ENCODE measurements at places on chromosomes 4 and X.

GRCh38 chr4:36786519-36786918 is 458.0 kb upstream of the NWD2 start:
- DNase-seq, result no peak

DNA sequence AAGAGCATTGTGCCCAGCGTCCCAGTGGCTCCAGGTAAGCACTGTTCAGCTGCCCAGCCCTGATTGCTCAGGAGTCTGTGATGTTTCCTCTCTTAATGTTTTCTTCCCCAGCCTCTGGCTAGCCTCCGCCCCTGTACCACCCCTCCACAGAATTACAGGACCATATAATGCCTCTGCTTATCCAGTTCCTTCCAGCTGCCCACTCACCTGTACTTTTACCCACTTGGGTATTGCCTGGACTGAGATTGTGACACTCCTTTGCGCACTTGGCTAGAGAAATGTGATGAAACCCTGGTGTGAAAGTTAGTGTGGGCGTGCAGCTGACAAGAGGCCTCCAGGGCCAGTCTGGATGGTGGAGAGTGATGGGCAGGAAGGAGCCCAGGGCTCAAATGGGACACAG is at the start of gene AWAT2:
Gene AWAT2 (minus strand): TSS at position 14 of the 400 bp plus-strand sequence. CDS start 6 bp downstream, at position 8.
- no peak for DNase-seq

- no peak for DNase-seq
Measured at GRCh38 chrX:13212191-13212651, 107.6 kb downstream of the ATXN3L start.

- no peak for DNase-seq
Measured at GRCh38 chr4:139221687-139222086, 44.7 kb upstream of the ELF2 start.

GRCh38 chrX:69293776-69294601 is 128.7 kb upstream of the PJA1 start:
- DNase-seq, result no peak
